Foreskin keratinocyte (primary cell): ENCODE measurements at places on chromosomes 7 and 10. TPM values are rescaled to one million over a fixed set of nuclear protein-coding genes. Genes with fewer than 3 reads are reported as not detected.

Gene EFCAB10
- total RNA-seq, result 0.18 and 0.31 TPM in 2 replicates

Gene ASB10
- not detected in 2 replicates for total RNA-seq

Gene CASTOR2
- total RNA-seq, result 4.7 and 5.2 TPM in 2 replicates

Gene TMEM26
- not detected in 2 replicates for total RNA-seq

Gene SAMD9L
- total RNA-seq, result 7.6 and 13.5 TPM in 2 replicates

Gene NUTM2B
- total RNA-seq, result 0.68 and 0.81 TPM in 2 replicates

Gene AGMO
- not detected in 2 replicates for total RNA-seq

Gene CYP2C8
- 0.07 TPM in 1 of 2 replicates, not detected in the other for total RNA-seq

Gene LRRTM3
- not detected in 2 replicates for total RNA-seq

Gene NKX1-2
- 4.5 and 5.5 TPM in 2 replicates for total RNA-seq
